ENCODE measurements at places on chromosomes 7 and 10.

GRCh38 chr7:94170836-94171235 is 166.7 kb upstream of the BET1 start:
- no peak for DNase-seq

DNA sequence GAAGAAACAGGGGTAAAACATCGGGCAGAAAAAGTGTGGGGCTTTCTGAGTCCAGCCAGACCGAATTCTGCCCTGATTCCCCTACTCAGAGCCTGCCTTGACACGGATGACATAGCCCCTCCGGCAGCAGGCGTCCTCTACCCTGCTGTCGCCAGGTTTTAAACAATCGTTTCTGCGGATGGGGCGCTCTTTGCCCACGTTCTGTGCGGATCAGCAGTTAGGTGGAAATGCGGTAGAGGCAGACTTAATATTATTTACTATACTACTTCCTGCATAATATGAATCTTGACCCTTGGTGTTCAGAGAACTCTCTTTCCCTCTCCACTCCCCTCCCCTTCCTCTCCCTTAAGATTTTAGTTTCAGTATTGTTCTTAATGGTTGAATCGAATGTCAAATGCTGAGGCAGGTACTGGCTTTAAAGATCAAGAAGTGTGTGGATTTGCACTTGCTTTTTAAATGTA is 2.4 kb downstream of the GATA3 start:
- peak; percentile 75 for DNase-seq

GRCh38 chr7:29042824-29043231 is 84.7 kb upstream of the TRIL start:
- DNase-seq: no peak

DNA sequence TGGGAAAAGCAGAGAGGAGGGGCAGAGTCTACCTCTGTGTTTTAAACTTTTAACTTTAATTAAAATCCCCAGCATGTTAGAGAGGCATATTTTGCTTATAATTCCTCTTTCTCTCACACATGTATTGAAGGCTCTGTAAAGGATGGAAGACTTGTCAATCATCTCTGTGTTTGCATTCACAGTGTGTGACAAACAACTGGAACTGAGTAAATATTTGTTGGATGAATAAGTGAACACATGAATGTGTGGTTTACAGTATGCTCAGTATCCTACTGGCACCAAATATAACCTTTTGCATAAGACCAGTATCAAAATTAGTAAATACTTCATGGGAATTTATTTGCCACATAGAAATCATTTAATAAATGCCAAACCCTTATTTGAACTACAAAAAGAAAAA is 829.0 kb downstream of the GRID1 start:
- no peak for DNase-seq

DNA sequence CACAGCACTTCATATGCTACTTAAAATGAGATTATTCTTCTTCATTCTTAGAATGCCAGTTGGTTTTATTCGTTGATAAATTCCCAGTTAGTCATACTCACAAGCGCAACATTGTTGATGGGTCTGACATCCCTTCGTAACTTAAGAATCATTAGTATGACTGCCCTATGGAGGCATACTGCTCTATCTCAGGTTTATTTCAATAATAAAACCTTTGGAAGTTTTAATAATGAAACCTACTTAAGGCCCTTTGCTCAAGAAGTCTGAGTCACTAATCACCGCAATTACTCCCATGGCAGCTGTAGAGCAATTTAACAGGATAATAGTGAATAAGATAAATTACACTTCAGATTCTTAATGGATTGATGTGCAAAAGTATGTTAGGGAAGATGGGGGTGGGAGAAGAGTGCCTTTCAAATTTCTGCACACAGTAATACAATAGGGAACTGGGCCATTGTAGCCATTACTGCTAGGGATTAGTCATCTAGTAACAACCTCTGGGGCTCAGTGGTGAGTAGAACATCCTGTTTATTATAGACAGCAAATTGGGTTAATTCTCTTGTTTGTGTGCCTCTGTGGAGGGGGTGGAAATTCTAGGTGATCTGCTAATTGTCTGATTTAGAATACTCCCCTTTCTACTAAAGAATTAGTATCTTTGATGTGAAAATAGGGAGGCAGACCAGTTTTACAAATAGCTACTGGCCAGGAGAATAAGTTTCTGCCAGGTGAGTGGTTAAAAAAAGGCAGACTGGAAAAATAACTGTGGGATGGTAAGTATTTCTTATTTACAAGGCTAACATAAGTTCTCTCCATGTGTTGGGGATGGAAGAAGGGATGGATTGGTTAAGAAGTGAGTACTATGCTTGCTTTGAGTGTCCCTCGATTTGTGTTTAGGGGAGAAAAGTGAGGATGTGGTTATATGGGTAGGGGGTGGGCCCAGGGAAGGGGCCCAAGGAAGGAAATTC is 74.5 kb upstream of the VKORC1L1 start:
- no peak for DNase-seq

DNA sequence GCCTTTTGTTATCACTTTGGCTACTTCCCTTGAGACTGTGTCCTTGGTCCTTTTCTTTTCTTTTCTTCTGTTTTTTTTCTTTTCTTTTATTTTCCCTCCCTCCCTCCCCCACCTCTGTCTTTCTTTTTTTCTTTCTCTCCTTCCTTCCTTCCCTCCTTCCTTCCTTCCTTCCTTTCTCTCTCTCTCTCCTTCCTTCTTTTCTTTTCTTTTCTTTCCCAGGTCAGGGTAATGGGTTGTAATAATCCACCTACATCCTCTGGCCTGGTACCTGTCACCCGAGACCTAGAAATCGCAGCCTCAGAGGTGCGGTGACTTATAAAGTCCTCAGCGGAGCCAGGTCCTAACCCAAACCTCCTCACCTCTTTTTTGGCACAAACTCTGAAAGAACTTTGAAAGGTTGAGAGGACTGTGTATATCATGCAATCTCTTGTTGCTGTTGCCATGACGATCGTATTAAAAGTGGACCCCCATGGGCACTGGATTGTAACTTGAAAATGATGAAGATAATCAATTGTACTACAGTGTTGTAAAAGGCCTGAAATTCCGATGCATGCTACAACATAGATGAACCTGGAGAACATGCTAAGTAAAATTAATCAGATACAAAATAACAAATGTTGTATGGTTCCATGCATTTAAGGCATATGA is 140.7 kb upstream of the AGK start:
- no peak for DNase-seq

- DNase-seq: no peak
Observed at GRCh38 chr10:123607386-123607785, 58.8 kb upstream of the GPR26 start.

DNA sequence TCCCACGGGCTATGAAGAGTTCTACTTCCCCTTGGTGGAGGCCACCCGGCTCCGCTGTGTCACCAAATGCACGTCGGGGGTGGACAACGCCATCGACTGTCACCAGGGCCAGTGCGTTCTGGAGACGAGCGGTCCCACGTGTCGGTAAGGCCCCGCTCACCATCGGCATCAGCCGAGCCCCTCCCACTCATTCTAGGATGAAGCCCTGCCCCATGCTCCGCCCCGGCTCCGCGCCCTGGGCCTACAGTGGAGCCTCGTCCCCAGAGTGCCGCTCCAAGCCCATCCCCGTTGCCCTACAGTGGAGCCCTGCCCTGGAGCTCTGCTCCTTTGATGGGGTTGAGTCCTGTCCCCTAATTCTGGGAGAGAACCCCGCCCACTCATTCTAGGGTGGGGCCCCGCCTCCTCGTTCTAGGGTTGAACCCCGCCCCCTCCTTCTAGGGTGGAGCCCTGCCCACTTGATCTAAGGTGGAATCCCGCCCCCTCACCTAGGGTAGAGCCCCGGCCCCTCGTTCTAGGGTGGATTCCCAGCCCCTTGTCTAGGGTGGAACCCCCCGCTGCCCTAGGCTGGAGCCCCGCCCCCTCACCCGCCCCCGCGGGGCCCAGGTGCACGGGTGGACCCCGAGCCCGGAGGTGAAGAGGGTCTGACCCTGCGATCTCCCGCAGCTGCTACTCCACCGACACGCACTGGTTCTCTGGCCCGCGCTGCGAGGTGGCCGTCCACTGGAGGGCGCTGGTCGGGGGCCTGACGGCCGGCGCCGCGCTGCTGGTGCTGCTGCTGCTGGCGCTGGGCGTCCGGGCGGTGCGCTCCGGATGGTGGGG is 3.4 kb upstream of the MUC12 start:
- DNase-seq: peak; percentile 92

GRCh38 chr7:142110638-142111037 is 880 bp upstream of the MGAM2 start:
- no peak for DNase-seq

DNA sequence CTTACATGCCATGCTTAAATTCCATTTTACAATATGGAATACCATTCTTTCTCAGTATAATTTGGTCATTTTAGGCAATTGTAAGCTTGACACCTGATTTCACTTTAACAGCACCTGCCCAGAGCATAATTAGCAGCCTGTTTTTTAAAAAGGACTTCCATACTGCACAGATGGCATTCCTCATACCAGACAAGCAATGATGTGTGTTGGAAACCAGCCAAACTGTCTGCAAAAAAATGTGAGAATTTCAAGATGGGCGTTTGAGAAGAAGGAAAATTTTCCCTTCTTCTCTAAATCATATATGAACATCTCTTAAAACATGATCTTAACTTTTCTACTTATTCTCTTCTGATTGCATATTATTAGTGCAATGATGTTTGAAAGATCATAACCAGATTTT is 40.4 kb upstream of the AGMO start:
- DNase-seq: no peak

All from activated T-cell treated with anti-CD3 and anti-CD28 coated beads, Interleukin-2, amount 50 U/mL, for 48 hours (primary cell).